DND-41 (cell line): ENCODE measurements at places on chromosomes 16 and 17.

GRCh38 chr17:79000396-79001189 is 9.0 kb downstream of the CANT1 start:
- no peak for DNase-seq

- no peak for DNase-seq
Observed at GRCh38 chr16:56874800-56875199, 9.8 kb downstream of the SLC12A3 start.

DNA sequence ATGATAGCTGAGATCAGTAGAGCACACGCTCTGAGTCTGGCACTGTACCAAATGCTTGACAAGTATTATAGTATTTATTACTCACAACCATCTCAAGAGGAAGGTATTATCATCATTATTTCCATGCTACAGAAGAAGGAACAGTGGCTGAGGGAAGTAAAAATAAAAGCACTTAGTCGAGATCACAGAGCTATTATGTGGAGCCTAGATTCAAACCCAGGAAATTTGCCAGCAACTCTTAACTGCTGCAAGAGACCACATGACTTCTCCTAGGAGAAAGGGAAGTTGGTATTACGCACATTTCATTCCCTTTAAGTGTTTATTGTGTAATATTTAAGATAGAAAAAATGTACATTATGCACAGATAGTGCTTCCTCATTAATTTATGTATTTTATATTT is 1.0 kb upstream of the RHOT1 start:
- DNase-seq, result no peak

DNA sequence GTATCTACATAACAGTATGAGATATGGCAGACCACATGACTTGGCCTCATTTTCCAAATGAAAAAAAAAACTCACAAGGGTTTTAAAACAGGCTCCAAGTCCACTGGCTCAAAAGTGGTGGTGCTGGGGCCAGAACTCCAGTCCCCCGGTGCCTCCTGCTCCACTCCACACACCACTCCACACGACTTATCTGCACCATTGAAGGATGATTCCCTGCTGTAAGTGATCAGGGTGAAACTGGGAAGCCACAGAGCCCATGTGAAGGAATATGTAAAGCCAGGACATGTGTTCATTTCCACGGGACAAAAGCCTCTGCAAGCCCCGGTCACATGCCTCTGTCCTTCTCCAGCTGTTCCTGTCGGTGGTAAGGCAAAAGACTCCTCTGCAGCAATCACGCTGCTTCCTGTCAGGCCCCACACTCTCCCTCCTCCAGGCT is 97.2 kb downstream of the ZNF18 start:
- no peak for DNase-seq

DNA sequence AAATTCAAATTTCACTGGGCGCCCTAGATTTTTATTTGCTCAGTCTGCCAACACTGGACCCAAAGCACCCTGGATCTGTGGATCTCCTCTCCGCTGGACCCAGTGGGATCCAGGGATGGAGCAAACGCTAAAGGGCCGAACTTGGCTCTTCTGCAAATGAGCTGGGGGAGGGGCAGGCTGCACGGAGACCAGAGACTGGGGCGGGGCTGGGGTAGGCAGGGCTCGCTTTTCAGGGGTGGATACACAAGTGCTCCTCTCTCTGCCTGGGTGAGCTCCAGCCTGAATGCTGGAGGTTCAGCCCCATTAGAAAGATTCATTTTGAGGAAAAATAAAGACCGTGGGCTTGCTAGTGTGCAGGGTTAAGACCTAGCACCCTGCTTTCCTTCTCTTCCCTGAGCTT is 8.9 kb downstream of the CBX4 start:
- DNase-seq, result no peak

GRCh38 chr17:31830971-31831858 is 27.8 kb downstream of the COPRS start:
- no peak for DNase-seq

- no peak for DNase-seq
Observed at GRCh38 chr17:82920150-82920549, 80.3 kb upstream of the ZNF750 start.

- no peak for DNase-seq
Observed at GRCh38 chr16:89183975-89184676, 12.6 kb downstream of the CDH15 start.

DNA sequence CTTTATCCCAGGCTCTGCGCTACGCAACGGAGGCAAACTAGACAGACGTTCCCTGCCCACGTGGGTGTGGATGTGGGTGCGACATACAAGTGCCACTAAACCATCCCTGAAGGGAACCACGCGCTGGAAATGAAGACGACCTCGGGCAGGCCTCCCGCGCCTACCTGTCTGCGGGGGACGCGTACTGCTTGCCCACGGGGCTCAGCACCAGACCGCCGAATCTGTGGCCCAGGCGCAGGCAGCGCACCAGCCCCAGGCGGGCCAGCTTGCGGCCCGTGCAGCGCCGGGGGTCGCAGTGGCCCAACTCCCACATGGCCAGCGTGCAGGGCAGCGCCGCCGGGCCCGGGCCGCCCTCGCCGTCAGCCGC is 480 bp downstream of the TSR3 start:
- no peak for DNase-seq

GRCh38 chr16:77190478-77191258 is at the start of gene MON1B:
MON1B (plus strand) TSS chr16:77191190; CDS start chr16:77191486, 296 bp downstream.
- DNase-seq, result peak; percentile 97

DNA sequence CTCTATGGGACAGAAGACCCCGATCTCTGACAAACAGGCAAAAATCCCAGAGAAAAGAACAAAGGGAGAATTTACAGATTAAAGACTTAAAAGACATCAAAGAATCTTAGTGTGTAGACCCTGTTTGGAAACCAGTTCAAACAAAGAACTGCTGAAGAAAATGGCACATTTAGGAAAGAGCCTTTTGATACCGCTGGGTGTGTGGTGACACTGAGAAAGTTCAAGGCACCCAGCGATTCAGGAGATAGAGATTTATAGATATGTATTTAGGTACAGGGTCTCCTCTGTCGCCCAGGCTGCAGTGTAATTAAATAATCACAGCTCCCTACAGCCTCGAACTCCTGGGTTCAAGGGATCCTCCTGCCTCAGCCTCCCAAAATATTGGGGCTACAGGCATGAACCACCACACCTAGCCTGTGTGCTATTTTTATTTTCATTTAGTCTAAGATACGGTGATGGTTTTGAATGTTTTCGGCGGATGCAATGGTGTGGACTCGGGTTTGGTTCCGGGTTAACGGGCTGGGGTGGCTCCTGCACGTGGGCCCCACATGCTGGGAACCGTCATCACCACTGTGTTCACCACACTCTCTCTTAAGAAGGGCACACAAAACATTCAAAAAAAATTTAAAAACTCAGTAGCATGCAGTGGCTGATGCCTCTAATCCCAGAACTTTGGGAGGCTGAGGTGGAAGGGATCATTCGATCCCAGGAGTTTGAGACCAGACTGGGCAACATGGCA is 114.0 kb downstream of the ZNF778 start:
- no peak for DNase-seq

DNA sequence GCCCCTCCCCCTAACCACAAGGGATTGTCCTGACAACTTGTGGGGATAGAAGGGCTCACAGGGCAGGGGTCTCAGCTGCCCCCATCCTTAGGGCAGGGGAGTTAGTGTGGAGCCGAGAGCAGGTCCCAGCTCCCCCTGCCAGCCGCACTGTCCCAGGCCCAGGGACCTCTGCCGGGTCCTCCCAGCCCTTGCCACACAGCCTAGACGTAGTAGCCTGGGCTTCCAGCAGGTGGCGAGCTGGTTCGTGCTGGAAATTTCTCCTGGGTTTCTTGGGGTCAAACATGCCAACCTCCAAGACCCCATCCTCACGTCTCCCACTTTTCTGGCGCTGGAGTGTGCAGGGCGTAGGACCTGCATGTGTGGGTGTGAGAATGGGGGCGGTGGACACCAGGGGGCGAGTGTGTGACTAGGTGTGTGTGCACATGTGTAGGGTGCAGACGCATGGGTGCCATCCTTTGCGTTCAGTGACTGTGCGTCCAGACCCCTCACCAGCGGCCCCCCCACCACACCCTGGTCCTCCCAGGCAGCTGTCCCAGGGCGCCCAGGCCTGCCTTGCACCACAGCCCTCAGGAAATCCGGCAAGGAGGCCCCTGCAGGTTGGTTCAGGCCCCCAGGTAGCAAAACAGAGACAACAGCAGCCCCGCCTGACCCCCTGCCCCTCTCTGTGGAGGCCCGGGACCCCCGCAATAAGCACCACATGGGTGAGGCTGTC is 29.5 kb downstream of the SBK1 start:
- DNase-seq, result peak; percentile 63

GRCh38 chr16:1723450-1724147 is 17.6 kb downstream of the MAPK8IP3 start:
- DNase-seq, result peak; percentile 38

DNA sequence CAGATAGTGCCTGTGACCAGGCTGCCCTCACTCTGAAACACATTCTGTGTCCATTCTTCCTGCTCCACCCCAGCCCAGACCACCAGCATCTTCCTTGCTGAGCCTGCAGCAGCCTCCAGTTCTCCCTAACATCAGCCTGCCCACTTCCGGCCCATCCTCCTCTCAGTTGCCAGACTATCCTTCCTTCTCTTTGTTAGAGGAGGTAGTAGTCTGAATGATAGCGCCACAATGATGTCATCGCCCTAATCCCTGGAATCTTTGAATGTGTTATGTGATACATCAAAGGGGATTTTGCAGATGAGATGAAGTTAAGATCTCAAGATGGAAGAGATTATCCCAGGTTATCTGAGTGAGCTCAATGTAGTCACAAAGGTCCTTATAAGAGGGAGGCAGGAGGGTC is 3.2 kb upstream of the ZDHHC1 start:
- no peak for DNase-seq

DNA sequence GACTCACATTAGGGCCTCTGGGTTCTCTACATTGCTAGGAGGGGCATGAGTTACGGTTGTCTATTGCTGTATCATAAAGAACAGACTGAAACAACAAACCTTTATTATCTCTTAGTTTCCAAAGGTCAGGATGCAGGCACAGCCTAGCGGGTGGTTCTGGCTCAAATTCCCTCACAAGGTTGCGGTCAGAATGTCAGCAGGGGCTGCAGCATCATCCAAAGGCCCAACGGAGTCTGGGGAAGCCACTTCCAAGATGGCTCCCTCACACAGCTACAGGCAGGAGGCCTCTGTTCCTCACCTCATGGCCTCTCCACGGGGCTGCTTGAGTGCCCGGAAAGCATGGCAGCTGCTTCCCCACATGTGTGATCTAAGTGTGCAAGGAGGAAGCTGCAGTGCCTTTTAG is 29.6 kb upstream of the ZFPM1 start:
- DNase-seq, result no peak

DNA sequence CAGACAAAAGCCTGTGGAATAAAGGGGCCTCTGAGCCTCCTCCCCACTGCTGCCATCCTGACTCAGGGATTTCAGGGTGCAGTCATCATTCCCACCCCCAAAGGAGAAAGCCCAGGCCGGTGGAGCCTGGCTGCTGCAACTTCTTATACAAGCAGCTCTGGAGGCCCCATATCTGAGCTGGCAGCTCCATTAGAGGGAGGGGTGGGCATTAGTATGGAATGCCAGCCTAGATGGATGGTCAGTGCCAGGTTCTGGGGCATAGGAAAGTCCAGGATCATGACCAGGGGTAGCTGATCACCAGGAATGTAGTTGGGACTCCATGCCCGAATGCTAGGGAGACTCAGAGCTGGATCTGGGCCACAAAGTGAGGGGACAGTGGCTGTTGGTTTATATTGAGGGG is 581.0 kb downstream of the KCNJ18 start:
- no peak for DNase-seq

DNA sequence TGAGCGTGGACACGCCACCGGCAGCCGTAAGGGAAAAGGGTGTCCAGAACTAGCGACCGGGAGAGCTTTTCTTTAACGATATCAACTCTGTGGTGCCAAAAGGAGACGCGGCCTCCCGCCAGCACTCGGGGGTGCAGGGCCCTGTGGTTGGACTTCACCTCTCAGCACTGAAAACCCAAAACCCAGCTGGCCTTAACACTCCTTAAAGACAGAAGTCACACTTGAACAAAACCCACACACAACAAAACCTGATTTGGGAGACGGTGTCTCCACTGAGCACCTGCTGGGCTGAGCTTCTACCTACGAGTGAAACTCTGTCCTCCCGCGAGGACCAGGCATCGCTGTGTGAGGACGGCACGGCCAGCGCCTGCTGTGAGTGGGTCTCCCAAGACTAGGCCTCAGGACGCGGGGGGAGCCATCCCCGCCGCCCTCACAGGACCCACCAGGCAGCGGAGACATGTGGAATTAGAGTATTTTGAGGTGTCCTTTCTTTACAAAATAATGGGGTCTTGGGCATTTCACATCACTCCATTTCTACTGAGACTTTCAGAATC is 46.7 kb downstream of the WDR45B start:
- DNase-seq, result no peak

DNA sequence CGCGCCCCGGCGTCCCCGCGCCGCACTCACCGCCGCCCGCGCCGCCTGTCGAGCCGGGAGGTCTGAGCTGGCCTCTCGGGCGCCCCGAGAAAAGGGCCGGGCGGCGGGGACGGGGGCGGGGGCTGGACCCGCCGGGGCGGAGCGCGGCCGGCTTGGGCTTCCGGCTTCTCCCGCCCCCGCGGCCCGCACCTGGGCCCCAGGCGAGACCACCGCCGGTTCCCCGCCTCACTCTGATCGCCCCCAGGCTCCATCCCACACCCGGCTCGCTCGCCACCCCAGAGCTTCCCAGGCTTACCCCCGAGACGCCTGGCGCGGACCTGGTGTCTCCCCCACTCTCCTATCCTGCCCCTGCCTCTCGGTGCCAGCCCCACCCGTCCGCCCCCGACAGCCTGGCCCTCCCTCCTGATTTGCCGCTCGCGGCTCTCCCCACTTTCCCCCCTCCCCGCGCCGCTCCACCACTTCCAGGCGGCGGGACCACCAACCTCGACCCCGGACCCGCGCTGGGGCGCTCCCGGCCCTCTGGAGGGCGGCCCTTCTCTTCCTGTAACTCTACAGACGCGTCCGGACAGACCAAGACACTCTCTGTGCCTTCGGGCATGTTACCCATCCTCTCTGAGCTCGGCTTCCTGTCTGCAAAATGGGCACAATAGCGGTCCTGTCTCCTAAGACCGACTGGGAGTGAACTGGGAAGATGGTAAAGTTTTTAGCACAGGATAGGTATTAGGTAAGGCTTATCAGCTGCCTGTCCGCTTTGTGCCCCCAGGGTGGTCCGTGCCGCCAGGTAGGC is at the start of gene LITAF:
Gene LITAF (minus strand): TSS at position 64 of the 787 bp plus-strand sequence. CDS start 30,189 bp downstream, outside the sequence.
- peak; percentile 65 for DNase-seq

DNA sequence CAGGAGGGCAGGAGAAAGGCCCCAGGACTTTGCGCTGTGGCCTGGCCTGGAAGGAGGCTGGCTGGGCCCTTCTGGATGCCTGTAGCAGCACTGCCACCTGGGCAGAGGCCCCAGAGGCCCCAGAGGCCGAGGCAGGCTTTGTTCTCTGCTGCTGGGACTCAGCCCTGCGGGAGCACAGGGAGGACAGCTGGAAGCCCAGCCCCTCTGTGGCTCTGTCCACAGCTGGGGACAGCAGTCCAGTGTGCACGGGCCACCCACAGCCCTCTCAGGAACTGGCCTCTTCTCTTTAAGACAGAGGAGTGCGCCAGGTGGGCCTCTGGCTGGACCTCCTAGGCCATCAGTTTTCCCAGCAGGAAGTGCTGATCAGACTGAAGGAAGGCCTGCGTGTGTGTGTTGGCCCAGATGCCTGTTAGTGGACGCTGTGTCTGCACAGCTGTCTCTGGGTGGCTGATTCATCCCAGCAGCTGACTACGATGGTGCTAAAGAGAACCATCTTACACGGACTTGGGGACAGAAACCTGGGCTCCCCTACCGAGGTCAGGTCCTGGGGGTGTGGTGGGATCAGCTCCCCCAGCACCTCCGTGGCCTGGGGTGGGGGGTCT is 26.9 kb upstream of the ZNF750 start:
- no peak for DNase-seq
